ENCODE measurements at places on chromosomes 6 and 20.

DNA sequence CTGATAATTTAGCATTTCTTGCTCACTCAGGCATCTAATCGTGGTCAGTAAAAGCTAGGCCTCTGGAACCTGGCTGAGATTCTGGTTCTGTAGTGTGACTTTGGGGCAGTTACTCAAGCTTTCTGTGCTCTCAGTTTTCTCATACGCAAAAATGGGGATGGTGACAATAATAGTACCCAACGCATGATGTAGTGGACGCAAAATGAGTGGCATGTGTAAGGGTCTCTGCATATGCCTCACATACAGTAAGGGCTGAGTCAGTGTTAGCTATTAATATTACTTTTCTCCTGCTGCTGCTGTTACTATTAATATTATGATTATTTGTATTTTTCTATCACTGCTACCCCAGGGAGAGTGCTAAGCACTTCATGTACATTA lies 686 bp downstream of the GINS1 start:
- DNase-seq: no peak

DNA sequence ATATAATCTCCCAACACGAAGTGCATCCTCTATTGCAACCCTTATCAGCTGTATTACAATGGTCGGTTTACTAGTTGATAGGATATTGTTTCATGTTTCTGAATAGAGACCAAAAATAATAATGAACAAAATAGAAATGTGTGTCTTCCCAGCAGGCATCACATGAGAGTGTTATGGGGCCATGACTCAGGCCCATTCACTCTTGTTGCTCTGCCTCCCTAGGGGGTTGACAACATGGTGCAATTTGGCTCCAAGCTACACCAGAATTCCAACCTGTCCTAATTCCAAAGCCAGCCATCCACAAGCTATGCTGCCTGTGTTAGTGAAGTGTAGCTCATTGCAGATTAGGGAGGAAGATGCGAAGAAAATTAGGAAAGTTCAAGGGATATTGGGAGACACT lies 13.1 kb upstream of the SAYSD1 start:
- no peak for DNase-seq

GRCh38 chr6:26249957-26250697 lies 114.9 kb upstream of the BTN3A2 start:
- DNase-seq: no peak

DNA sequence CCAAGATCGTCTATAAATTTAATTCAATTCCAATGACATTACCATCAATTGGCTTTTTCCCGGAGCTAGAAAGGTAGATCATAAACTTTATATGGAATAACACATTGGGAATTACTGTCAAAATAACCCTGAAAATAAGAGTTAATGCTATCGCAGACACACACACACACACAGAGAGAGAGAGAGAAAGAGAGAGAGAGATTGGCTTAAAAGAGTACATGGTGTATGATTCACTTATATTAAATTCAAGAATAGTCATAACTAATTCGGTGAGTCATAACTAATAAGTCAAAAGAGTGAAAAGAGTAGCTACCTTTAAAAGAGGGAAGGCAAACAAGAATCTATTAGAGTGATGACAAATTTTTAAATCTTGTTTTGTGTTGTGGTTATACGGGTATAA lies 425.5 kb downstream of the TBC1D32 start:
- DNase-seq: no peak
